ENCODE measurements at places on chromosomes 2 and 18. TPM values are rescaled to one million over a fixed set of nuclear protein-coding genes. Genes with fewer than 3 reads are reported as not detected.
A peak's percentile ranks its signal among the peaks of the same experiment; 100 is the strongest.

Gene MARCHF4
- not detected for total RNA-seq

Gene OSBPL6
- 0.52 TPM for total RNA-seq

Gene RUFY4
- 2.1 TPM for total RNA-seq

Gene SULT1C4
- not detected for total RNA-seq

Gene VWA3B
- not detected for total RNA-seq

Gene TMEM247
- not detected for total RNA-seq

Gene LAMA1
- total RNA-seq, result not detected

Gene SRD5A2
- total RNA-seq, result not detected

GRCh38 chr2:203565076-203565475 lies 30.0 kb upstream of the RAPH1 start:
- peaks cover 3% of the 10 kb centered on the region for H3K4me1 ChIP-seq
- no peak overlapping the region for H3K27ac ChIP-seq
- DNase-seq, result no peak
- peaks cover 11% of the 10 kb centered on the region for H3K27me3 ChIP-seq
- peaks cover 2% of the 10 kb centered on the region for H3K36me3 ChIP-seq

GRCh38 chr2:50712569-50712968 lies 319.4 kb downstream of the NRXN1 start:
- H3K36me3 ChIP-seq, result no peaks in the 10 kb centered on the region
- no peak overlapping the region for H3K27ac ChIP-seq
- no peaks in the 10 kb centered on the region for H3K27me3 ChIP-seq
- H3K4me3 ChIP-seq, result no peak overlapping the region
- H3K4me1 ChIP-seq, result no peaks in the 10 kb centered on the region

- no peak for DNase-seq
- H3K4me3 ChIP-seq, result no peak overlapping the region
These were observed 351.3 kb downstream of the NRXN1 start for GRCh38 chr2:50680646-50681045.

- no peak for DNase-seq
- no peak overlapping the region for H3K27ac ChIP-seq
- H3K4me3 ChIP-seq, result no peak overlapping the region
- H3K36me3 ChIP-seq, result no peaks in the 10 kb centered on the region
These were observed 297.8 kb upstream of the TFPI start for GRCh38 chr2:187851955-187852561.

GRCh38 chr18:23982155-23983079 lies 32.1 kb upstream of the TTC39C start:
- no peaks in the 10 kb centered on the region for H3K27me3 ChIP-seq
- no peak overlapping the region for H3K4me3 ChIP-seq
- H3K4me1 ChIP-seq, result peaks cover 23% of the 10 kb centered on the region
- peaks cover 24% of the 10 kb centered on the region for H3K36me3 ChIP-seq
- no peak for DNase-seq

- H3K27ac ChIP-seq, result no peak overlapping the region
- H3K27me3 ChIP-seq, result no peaks in the 10 kb centered on the region
- H3K36me3 ChIP-seq, result no peaks in the 10 kb centered on the region
- H3K4me3 ChIP-seq, result no peak overlapping the region
- no peaks in the 10 kb centered on the region for H3K4me1 ChIP-seq
These were observed 921.9 kb downstream of the CCDC85A start for GRCh38 chr2:57105694-57106093.

DNA sequence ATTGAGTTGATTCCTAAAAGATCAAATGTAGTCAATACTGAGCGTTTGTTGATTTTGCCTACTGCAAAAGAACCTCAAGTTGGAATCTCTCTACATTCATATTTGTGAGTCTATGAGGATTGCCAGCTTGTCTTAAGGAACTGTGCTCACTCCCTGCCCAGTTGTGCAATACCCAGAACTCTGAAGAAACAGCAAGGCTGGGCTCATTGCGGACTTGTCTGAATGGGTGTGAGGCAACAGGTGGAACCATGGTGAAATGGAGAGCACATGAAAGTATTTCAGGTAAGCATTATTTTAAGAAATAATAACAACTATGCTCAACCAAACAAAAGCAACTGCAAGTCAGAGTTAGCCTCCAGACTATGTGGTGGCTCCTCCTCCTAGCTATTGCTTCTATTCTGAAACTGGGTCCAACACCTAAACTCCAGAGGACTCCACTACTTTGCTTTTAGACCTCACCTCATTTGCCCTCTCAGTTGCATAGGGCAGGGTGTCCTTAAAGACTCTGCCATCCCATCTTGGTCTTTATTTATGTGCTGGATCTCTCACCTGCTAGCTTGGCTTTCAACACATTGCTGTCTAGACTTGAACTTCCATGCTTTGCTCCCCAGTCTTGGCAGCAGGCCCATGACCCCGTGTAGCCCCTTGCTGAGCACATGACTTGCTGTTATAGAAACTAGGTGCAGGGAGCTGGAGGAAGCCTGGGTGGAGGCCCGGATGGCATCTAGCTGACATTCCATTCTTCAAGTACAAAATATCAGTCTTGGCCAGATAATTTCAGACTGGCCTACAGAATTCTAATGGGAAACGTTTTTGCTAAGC lies 94.8 kb upstream of the ARL5A start:
- DNase-seq, result no peak
- H3K27me3 ChIP-seq, result peaks cover 14% of the 10 kb centered on the region
- H3K4me1 ChIP-seq, result no peaks in the 10 kb centered on the region
- no peak overlapping the region for H3K27ac ChIP-seq
- no peaks in the 10 kb centered on the region for H3K36me3 ChIP-seq
- H3K4me3 ChIP-seq, result no peak overlapping the region

- no peaks in the 10 kb centered on the region for H3K4me1 ChIP-seq
- no peak overlapping the region for H3K4me3 ChIP-seq
- H3K36me3 ChIP-seq, result no peaks in the 10 kb centered on the region
- H3K27me3 ChIP-seq, result no peaks in the 10 kb centered on the region
These were observed 252.2 kb upstream of the SPHKAP start for GRCh38 chr2:228433721-228434120.

- H3K4me3 ChIP-seq, result no peak overlapping the region
- H3K27ac ChIP-seq, result no peak overlapping the region
- H3K36me3 ChIP-seq, result no peaks in the 10 kb centered on the region
- DNase-seq, result no peak
- H3K4me1 ChIP-seq, result peaks cover 19% of the 10 kb centered on the region
- H3K27me3 ChIP-seq, result no peaks in the 10 kb centered on the region
These were observed 6.6 kb downstream of the GALNT5 start for GRCh38 chr2:157264099-157264498.

DNA sequence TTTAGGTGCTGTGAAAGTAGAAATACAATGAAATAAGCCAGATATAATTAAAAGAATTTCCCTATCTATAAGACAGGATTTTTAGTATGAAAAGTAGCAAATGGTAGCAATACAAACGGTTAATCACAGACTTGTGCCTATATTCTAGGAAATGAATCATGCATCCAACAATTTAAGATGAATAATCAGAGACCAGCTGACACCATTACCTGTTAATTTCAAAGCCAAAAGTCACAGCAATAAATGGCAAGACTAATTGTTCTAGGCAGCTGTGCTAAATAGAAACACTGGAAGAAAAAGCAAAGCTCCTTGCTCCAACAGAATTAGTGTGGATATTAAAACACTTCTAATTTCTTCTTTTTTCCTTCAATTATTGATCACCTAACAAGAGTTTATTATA lies 35.1 kb upstream of the MPP4 start:
- H3K27ac ChIP-seq, result no peak overlapping the region
- no peak overlapping the region for H3K4me3 ChIP-seq
- DNase-seq, result no peak
- H3K27me3 ChIP-seq, result no peaks in the 10 kb centered on the region
- peaks cover 15% of the 10 kb centered on the region for H3K36me3 ChIP-seq
- H3K4me1 ChIP-seq, result peaks cover 4% of the 10 kb centered on the region

DNA sequence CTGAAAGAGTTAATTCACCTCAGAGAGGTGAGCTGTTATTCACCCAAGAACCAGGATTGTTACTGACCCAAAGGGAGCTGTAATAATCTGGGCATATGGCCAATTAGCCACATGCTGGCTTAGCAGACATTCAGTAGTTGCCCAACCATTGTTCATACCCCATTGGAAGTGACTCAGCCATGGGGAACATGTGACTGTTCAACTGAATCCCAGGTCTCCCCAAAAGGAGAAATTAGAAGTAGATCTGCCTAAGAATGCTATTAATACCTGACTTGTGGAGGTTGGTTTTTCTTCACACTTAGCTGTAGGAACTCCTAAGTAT lies 272.6 kb upstream of the UBE2E3 start:
- no peak for DNase-seq
- H3K27me3 ChIP-seq, result no peaks in the 10 kb centered on the region
- no peak overlapping the region for H3K4me3 ChIP-seq
- no peaks in the 10 kb centered on the region for H3K4me1 ChIP-seq
- no peaks in the 10 kb centered on the region for H3K36me3 ChIP-seq

DNA sequence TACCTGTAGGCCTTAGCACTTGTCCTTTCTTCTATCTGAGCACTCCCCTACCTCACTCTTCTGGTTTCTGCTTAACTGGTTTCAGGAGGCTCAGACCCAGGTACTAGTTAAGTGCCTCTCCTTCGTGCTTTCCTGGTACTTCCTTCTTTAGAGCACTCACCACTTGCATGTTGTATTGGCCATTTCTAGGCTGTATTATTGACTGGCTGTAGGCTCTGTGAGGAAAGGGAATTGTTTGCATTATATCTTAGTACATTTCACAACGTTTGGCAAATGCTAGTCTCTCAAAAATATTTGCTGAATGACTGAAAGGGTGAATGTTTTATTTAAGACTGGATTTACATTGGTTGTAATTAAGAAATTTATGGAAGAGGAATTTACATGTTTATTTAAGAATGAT lies 36.0 kb upstream of the SCN1A start:
- H3K27me3 ChIP-seq, result peaks cover 9% of the 10 kb centered on the region
- H3K27ac ChIP-seq, result no peak overlapping the region
- no peak overlapping the region for H3K4me3 ChIP-seq

GRCh38 chr2:38308821-38309220 lies 68.3 kb downstream of the ATL2 start:
- H3K27ac ChIP-seq, result no peak overlapping the region
- peaks cover 18% of the 10 kb centered on the region for H3K4me1 ChIP-seq
- no peaks in the 10 kb centered on the region for H3K27me3 ChIP-seq
- no peak for DNase-seq

DNA sequence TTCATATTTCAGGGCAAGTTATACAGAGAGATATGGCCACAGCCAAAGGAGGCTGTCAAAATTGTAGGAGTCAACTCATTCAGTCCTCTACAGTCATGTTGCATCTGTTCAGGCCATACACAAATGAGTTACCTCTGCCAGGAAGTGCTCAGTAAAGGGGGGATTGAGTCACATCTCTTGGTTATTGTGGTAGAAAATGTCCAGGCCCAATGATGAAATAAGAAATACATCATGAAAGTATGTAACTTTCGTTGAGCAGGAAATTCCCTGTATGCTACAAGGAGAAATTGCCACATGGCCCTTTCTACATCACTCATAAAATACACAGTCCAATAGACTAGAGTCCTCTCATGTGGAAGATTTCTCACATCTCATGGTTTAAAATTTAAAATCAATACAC lies 103.9 kb upstream of the COL3A1 start:
- no peaks in the 10 kb centered on the region for H3K27me3 ChIP-seq
- H3K36me3 ChIP-seq, result no peaks in the 10 kb centered on the region
- no peak overlapping the region for H3K27ac ChIP-seq

GRCh38 chr18:70416496-70416895 lies 127.7 kb downstream of the SOCS6 start:
- peaks cover 3% of the 10 kb centered on the region for H3K27me3 ChIP-seq
- H3K4me3 ChIP-seq, result no peak overlapping the region
- H3K36me3 ChIP-seq, result no peaks in the 10 kb centered on the region
- H3K4me1 ChIP-seq, result no peaks in the 10 kb centered on the region

DNA sequence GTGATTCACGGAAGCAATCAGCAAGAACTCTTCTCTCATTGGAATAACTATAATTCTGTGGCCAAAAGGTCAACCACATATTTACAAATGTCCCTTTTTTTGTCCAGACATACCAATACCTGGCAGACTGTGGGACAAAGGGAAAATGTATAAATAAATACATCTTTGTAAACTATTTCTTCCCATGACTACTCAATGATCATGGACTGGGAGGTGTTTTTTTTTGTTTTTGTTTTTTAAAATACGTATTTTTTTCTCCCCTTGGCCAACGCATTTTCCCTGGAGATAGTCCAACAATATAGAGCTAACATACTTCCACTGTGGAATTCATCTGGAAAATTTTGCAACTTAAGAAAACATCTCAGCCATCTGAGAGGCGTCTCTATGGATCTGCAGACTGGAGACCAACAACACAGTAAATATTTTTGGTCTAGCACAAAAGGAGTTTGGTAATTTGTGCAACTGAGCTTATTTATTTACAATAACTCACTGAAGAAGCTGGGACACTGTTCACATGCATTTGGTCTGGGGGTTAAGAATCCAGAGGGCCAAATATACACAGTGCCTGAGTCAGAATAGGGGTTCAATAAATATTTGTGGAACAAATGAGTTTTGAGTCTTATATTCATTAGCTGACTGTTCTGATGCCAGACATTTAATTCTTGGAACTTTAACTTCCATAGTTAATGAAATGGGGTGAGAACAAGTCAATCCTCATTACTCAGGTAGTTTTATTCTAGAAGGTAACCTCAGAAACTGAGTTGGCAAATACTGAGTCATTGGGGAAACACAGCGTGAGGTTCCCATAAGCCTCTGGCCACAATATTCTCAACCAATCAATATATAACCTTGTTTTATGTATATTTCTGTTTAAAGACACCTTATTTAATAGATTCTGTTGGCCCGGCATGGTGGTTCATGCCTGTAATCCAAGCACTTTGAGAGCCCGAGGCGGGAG lies 36.2 kb downstream of the CCBE1 start:
- H3K27ac ChIP-seq, result no peak overlapping the region
- H3K4me3 ChIP-seq, result no peak overlapping the region
- H3K36me3 ChIP-seq, result no peaks in the 10 kb centered on the region
- DNase-seq, result no peak
- H3K27me3 ChIP-seq, result peaks cover 7% of the 10 kb centered on the region

GRCh38 chr2:45014016-45014702 lies 4.9 kb upstream of the SIX2 start:
- no peak overlapping the region for H3K27ac ChIP-seq
- no peaks in the 10 kb centered on the region for H3K36me3 ChIP-seq
- no peak for DNase-seq
- no peak overlapping the region for H3K4me3 ChIP-seq
- H3K4me1 ChIP-seq, result peaks cover 6% of the 10 kb centered on the region
- peaks cover 79% of the 10 kb centered on the region for H3K27me3 ChIP-seq

DNA sequence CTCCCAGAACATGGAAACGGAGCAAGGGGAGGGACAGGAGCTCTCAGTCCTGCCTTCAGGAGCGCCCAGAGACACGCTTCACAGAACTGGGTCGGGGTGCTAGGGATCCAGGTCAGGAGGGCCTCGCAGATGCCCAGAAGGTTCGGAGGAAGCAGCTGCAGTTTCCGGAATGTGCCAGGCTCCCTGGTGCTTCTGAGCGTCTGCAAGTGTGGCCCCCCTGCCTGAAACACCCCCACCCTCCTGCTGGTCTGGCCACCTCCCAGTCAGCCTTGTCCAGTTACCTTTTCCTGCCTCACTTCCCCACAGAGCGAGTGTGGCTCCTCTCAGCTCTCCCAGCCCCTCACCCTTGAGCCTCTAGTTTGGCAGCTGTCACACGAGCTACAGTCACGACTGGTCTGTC lies 88.3 kb upstream of the TAF1B start:
- peaks cover 28% of the 10 kb centered on the region for H3K27me3 ChIP-seq
- H3K27ac ChIP-seq, result no peak overlapping the region
- DNase-seq, result no peak
- H3K4me1 ChIP-seq, result peaks cover 61% of the 10 kb centered on the region
- no peaks in the 10 kb centered on the region for H3K36me3 ChIP-seq
- no peak overlapping the region for H3K4me3 ChIP-seq

- H3K4me1 ChIP-seq, result no peaks in the 10 kb centered on the region
- no peak overlapping the region for H3K27ac ChIP-seq
- H3K27me3 ChIP-seq, result no peaks in the 10 kb centered on the region
- no peaks in the 10 kb centered on the region for H3K36me3 ChIP-seq
These were observed 215.1 kb downstream of the ALK start for GRCh38 chr2:29706171-29706720.

GRCh38 chr18:35045121-35045520 lies 3.9 kb downstream of the MAPRE2 start:
- H3K4me3 ChIP-seq, result peak overlapping the region; percentile 48
- no peaks in the 10 kb centered on the region for H3K27me3 ChIP-seq
- H3K27ac ChIP-seq, result peak overlapping the region; percentile 84
- no peak for DNase-seq
- H3K36me3 ChIP-seq, result peaks cover 10% of the 10 kb centered on the region
